NCI-H1048 (cell line): ENCODE measurements at places on chromosomes 11 and 22.

GRCh38 chr11:18739685-18740084 lies 13.7 kb upstream of the IGSF22 start:
- DNase-seq = no peak

DNA sequence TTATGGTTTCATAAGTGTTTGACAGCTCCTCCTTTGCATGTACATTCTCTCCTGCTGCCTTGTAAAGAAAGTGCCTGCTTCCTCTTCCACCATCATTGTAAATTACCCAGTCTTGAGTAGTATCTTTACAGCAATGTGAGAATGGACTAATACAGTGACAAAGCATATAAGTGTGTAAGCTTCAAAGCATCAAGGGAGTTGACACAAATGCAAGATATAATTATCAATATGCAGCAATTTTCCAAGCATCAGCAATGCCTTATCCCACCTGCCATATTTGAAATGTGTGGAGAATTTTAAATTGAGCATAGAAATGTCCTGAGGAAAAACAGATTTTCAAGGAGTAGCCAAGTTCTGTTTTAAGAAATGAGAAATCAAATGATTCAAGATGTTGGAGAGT lies 1.7 kb upstream of the OR5AL1 start:
- DNase-seq = no peak

DNA sequence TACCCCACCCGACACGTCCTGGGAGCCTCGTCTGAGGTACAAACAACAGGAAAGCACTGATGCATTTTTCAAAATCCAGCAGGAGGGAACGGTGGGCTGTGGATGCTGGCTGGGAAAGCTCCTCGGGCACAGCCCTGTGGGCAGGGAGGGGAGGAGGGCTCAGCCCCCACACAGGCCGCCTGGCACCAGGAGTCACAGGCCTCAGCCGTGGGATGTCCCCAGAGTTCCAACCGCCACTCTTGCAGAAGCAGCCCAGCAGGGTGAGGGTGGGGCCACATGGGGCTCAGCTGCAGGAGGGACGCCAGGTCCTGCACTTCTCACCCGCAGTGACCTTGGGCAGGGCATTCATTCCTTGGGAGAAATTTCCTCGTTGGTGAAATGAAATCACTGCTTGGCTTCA lies 274.6 kb downstream of the BRD1 start:
- no peak for DNase-seq

DNA sequence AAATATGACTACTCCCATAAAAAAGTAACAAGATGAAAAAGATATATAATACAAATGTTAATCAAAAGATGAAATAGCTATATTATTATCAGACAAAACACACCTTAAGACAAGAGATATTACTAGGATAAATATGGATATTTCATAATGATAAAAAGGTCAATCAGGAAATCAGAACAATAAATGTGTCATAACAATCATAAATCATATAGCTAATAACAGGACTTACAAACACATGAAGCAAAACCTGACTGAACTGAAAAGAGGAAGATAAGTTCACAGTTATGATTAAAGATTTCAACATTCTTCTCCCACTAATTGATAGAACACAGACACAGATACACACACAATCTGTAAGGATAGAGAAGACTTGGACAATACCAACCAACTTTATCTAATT lies 47.2 kb downstream of the EIF3M start:
- DNase-seq = no peak

GRCh38 chr11:129865701-129866100 lies 29.7 kb downstream of the NFRKB start:
- no peak for DNase-seq

GRCh38 chr11:43582863-43583462 lies 97.6 kb upstream of the HSD17B12 start:
- DNase-seq = no peak

DNA sequence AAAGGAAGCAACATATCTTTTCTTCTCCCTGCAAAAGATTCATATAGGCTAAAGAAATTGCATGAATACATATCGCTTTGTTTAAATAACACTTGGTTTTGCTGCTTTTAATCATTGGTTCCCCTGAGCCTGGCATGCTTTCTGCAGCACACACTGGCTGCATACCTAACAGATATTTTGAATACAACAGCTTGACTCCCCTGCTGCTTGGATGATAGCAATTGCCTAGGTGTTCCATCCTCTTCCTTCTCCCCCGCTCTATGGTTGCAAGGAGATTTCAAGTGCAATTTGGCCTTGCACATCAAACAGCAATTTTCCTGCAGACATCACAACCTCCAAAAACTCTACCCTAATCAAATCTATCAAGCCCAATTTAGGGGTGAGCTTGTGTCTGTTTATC lies 430.0 kb downstream of the NTM start:
- no peak for DNase-seq

- DNase-seq = no peak
Measured at GRCh38 chr11:8988329-8989234, 15.2 kb downstream of the NRIP3 start.
